T-helper 2 cell (primary cell): ENCODE measurements at places on chromosomes 1 and 21.

DNA sequence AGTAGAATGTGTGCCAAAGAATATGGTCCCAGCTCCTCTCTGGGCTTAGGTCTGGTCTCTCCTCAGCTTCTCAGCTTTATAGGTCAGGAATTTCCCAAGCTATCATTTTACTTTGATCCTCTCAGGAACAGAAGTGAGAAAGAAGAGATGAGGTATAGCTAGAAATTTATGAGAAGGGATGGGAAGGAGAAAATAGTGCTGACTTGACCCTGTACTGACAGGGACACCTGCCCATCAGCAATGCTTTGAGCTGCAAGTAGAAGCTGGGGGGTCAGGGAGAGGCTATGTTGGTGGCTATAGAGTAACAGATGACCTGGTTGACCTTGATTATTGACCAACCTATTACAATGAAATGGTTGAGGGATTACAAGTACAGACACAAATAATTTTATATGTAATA lies 75.0 kb downstream of the XCL2 start:
- no peak for DNase-seq

GRCh38 chr21:45114475-45114874 lies 40.1 kb downstream of the ADARB1 start:
- no peak for DNase-seq

GRCh38 chr1:237267743-237268142 lies 225.8 kb downstream of the RYR2 start:
- no peak for DNase-seq

DNA sequence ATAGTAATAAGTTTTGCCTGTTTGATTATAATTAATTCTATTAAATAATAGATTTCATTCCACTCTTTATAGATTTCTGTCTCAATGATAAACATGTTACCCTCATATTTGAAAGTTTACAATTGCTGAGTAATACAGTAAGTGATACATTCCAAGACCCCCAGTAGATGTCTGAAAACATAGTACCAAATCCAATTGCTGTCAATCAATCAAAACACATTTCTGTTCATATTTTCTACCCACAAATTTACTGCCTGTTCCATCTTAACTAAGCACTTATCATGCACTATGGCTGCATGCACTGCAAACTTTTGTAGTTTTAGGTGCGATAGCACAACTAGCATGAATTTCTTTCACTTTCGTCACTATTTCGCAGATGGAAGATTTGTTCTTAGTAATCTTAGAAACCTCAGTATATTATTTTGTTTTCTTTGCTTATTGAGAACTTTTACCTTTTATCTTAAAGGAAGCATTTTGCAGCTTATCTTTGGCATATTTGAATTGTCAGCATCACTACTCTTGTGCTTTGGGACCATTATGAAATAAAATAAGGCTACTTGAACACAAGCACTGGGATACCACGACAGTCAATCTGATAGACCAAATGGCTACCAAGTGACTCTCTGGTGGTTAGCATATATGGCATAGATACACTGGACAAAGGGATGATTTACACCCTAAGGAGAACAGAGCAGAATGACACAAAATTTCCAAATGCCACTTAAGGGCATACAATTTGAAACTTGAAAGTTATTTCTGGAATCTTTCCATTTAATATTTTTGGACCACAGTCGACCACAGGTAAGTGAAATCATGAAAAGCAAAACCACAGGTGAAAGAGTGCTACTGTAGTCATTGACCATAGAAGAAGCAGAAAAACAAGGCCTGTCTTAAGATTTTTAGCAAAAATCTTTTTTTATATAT lies 67.6 kb downstream of the RGS13 start:
- DNase-seq, result no peak

GRCh38 chr21:20511216-20511880 lies 486.9 kb upstream of the NCAM2 start:
- DNase-seq, result no peak

GRCh38 chr1:55212349-55213150 lies 2.6 kb downstream of the USP24 start:
- no peak for DNase-seq

DNA sequence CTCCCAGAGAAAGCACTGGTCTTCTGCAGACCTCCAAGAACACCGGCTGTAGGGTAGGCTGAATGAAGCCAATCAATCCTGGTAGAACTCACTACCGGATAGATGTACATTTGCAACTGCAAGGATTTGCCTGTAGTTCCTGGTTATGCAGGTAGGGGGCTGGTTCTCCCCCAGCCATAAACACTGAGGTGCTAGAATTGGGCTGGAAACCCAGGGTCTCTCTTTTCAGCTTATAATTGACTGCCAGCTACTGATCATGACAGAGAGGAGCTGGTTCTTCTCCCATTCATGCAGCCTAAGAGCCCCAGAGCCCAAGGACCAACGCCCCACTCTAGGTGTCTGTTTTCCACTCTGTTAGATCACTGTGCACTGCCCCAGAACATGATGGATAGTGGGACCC lies 21.5 kb upstream of the MTARC2 start:
- no peak for DNase-seq

DNA sequence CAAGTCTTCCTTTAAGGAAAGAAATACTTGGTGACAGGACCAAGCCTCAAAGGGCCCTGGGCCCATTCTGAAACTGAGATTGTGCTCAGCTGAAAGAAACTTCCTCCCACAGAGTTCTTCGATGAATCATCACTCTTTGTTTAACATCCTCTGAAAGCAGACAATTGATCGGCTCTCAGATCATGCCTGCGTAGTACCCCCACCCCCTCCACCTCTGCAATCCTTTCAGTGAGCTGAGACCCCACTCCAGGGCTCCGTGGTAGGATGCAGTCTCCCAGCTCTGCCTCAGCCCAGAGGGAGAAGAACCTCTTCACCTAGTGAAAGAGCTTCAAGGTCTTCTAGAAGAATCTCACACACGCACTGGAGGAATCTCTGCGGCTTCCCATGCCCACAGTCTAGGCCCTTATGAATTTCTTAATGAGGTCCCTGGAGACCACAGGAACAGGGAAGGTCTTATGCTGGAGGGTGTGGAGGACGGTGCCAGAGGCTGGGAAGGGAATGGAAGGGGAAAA lies 104.9 kb upstream of the SOD1 start:
- DNase-seq, result no peak

DNA sequence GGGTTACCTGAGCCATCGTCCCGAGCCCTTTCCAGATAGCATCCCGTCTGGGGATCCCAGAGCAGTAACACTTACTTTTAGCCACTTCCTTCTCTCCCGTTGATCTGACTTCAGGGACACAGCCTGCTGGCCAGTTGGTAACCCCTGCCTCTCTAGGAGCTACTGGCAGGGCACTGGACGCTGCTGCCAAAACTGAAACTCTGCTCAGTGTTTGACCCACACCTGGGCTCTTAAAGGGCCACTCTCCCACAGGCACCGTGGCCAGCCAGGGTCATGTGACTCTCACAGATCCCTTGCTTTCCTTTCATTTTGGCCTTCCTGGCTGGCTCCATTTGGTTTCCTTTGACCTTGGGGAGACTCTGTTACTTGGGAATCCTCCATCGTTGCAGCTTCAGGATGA lies at the start of gene PIGR:
Gene PIGR, minus strand, starts transcription at position 206 of the 400 bp plus-strand sequence. CDS start 5,935 bp downstream, outside the sequence.
- no peak for DNase-seq

DNA sequence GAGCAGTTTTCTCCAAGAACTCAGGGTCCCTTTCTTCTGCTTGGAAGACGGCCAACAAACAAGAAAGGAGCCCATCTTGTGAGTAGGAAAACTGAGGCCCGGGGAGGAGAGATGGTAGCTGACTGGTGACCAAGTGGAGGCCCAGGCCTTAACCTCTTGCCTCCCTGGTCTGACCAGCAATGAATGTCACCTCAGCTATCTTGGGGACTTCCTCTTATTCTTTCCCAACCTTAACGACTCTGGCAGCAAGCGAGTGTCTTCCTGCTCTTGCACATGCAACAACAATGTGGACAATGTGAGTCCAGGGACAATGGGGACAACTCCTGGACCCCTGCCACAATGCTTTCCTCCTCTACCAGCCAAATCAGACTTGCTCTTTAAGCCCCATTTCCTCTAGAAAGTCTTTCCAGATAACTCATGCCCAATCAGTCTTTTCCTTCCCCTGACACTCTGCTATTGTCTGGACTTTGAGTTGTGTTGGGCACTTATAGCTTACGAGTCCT lies 12.6 kb downstream of the HSPG2 start:
- no peak for DNase-seq
